ENCODE measurements at places on chromosomes 5 and 9.

DNA sequence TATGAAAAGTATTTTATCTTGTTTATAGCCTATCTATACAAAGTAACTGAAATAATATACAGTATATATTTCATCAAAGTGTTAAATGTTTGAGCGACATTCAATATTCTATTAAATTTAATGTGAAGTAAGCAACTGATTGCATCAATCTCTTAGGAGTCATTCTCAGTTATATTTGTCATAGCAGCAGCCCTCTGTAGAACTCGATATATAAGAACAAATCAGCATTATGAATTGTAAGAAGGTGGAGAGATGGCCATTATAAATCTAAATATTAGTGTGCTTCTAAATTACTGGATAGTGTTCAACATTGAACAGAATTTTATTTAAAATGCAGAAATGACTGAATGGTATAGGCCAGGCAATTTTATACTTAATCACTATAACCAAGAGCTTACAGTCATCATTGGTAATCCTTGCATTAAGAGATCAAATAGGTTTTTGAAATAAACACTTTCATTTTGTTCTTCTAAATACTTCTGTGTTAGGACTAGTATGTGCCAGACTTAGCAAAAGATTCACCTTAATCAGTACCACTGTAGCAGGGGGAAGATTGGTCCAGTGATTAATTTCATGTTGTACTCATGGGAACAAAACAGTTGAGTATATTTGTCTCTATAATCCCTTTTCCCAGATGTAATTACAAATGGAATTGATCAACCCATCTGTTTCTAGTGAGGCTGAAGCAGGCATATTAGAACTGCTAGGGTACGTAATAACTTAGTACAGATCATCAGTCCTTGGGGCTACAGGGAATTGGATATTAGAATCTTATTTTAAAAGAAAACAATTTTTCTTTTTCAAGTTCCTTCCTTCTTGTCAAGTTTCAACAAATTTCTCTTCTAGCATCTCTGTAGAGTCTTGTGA, 108.3 kb upstream of the TYRP1 start:
- DNase-seq, result no peak

DNA sequence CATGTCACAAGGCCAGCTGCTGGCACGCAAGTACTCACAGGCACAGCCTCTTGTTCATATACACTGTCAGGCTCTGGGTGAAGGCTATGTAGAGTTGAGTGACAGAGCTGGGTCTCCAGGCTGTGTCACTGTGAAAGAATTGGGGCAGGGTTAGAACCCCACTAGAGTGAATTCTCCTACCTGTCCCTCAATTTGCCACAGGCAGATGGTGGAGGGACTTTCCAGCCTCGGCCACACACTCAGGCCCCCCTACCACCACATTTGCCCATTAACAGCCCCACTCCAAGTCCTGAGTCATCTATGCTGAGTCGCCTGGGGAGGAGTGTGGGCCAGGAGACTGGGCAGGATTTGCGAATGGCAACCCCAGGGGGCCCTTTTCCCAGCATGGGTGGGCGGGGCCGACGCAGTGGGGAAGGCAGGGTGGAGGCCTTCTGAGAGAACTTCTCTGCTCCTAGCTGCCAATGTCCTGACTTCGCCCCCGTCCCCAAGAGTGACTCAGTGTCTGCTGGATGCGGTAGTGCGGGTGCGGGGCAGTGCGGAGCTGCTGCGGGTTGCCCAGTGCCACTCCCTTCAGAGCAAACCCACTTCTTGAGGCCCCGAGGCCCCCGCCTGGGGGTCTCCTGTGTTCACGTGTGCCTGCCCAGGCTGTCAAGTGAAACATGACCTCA, 50.3 kb upstream of the PSD2 start:
- DNase-seq, result no peak

DNA sequence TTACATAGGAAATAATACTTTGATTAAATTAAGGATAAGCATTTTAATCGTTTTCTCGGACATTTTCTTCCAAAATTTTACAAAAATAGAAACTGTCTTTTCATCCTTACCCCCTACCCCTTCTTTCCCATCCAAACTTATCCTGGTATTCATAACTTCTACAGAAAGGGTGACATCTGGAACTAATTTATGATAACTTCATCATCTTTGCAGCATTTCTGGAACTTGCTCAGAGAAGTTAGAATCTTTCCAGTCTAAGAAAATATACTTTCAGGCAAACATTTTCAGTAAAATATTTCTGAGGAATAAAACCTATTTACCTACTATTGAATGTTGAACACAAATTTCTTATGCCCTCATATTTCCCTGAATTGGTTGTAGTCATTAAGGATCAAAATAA, 309.0 kb downstream of the MAN2A1 start:
- no peak for DNase-seq

GRCh38 chr9:121463026-121463807, 36.4 kb downstream of the GGTA1 start:
- DNase-seq, result no peak

DNA sequence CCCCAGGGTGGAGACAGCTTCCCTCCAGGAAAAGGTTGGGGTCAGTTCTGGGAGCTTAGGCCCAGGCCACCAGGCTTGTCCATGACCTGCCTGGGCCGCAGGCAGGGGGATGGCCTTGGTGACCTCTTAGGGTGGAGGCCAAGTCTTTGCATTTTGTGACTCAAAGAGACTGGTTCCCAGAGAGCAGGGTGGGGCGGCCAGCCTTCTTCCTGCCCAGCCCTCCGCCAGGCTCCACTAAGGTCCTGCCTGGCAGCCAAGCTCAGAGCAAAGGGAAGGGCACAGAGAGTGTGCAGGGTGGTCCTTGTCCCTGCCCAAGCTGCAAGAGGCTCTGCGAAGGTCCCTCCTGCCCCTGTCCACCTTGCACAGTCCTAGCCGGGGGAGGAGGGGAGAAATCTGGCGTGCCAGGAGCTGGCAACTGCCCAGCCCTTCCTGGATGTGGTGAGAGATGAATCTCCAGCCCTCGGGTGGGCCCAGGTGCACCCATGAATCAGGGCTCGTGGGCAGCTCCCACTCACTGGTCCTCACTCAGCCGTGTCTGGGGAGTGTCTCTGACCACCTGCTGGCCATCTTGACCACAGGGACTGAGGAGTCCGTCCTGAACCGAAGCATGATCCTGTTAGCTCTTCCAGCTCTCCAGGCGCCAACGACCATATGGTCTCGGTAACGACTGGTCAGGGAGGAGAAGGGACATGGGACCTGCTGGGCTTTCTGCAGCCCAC, 2.3 kb upstream of the PTGDS start:
- no peak for DNase-seq
